Adrenal gland (tissue), 19 donors: ENCODE measurements at places on chromosomes 1 and 21. TPM values are rescaled to one million over a fixed set of nuclear protein-coding genes. Genes with fewer than 3 reads are reported as not detected.
A peak's percentile ranks its signal among the peaks of the same experiment; 100 is the strongest.

The CACHD1 gene
- 16.2 TPM for total RNA-seq

The DPYD gene
- 10.0 TPM for total RNA-seq

The SLC1A7 gene
- total RNA-seq, result not detected

The FCGR1A gene
- total RNA-seq, result 21.6 TPM

The OR2T2 gene
- not detected for total RNA-seq

The AMIGO1 gene
- 27.7 TPM for total RNA-seq

The CYP4A11 gene
- not detected for total RNA-seq

The LCE1F gene
- total RNA-seq, result not detected

DNA sequence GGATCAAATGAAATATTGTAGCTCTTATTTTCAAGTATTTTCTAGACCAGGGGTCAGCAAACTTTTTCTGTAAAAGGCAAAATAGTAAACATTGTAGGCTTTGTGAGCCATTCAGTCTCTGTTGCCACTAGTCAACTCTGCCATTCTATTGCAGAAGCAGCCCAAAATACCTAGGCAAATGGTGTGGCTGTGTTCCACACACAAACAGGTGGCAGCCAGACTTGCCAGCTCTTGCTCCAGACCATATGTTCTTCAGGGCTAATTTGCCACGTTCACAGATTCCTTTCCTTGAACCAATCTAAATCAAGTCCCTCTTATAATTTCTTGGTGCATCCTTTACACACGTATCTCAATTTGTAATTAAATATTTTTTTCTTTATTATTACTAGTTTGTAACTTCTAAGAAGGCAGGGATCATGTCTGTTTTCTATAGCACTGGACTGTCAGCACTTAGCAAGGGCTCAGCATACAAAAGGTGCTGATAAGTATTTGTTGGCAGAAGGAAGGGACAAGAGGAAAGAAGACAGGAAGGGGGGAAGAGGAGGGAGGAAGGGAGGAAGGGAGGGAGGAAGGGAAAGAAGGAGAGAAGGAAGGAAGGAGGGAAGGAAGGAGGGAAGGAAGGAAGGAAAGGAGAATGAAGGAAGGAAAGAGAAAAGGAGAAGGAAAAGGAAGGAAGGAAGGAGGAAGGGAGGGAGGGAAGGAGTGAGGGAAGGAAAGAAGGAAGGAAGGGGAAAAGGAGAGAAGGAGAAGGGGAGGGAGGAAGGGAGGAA lies 106.5 kb upstream of the EDEM3 start:
- no peaks in the 10 kb centered on the region for H3K36me3 ChIP-seq
- DNase-seq, result no peak
- no peak overlapping the region for H3K4me3 ChIP-seq
- H3K4me1 ChIP-seq, result no peaks in the 10 kb centered on the region
- H3K27me3 ChIP-seq, result no peaks in the 10 kb centered on the region

GRCh38 chr1:10909697-10910680 lies 102.5 kb upstream of the TARDBP start:
- H3K36me3 ChIP-seq, result no peaks in the 10 kb centered on the region
- DNase-seq, result peak; percentile 44
- H3K27ac ChIP-seq, result no peak overlapping the region
- no peaks in the 10 kb centered on the region for H3K27me3 ChIP-seq

DNA sequence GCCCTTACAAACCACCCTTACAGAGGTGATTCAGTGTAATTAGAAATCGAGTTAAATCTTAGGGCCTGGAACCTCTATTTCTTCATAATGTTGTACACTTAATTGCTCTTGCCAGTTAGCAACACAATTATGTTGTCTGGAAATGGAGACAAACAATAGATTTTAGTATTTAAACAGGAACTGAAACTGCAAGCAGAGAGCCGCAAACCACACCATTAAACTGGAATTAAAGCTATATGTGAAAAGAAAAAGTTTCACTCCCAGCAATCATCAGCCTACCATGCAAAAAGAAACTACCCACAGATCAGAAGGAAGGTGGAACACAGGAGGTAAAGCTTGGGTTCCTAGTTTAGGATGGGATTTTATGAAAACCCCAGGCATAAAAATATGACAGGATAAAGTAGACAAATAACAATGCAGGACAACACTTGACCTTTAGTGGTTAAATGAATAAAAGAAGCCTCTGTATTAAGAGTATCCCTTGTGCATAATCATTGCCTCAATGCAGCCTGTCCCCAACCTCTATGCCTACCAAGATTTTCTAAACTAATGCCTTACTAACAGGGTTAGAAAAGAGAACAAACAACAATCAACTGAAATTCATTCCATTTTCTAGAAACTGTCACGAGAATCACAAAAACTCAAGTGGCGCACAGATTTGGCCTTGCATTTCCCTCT lies 304.3 kb upstream of the ESRRG start:
- H3K4me3 ChIP-seq, result no peak overlapping the region
- H3K36me3 ChIP-seq, result no peaks in the 10 kb centered on the region
- no peak for DNase-seq
- no peaks in the 10 kb centered on the region for H3K4me1 ChIP-seq

DNA sequence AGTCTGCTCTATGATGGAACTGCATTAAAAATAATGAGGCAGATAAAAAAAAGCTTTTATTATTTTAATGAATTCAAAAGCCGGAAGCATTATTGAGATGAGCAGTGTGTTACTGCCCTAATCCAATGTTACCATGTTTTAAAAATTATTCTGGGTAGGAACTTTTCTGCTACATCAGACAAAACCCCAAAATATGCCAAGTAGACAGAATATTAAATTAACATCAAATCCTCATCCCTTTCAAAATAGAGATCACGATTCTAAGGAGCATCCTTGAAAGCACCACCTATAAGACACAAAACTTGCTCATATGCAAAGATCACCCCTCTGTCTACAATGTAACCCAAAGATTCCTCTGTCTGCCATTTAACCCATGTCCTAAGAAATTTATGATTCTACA lies 357.5 kb downstream of the SMYD3 start:
- no peak for DNase-seq
- H3K36me3 ChIP-seq, result no peaks in the 10 kb centered on the region
- H3K27me3 ChIP-seq, result no peaks in the 10 kb centered on the region
- H3K27ac ChIP-seq, result no peak overlapping the region
- H3K4me1 ChIP-seq, result peaks cover 14% of the 10 kb centered on the region

GRCh38 chr1:165369255-165369848 lies 12.8 kb upstream of the LMX1A start:
- no peaks in the 10 kb centered on the region for H3K4me1 ChIP-seq
- H3K27ac ChIP-seq, result no peak overlapping the region
- H3K4me3 ChIP-seq, result no peak overlapping the region
- peak; percentile 60 for DNase-seq
- peaks cover 27% of the 10 kb centered on the region for H3K27me3 ChIP-seq
- no peaks in the 10 kb centered on the region for H3K36me3 ChIP-seq

DNA sequence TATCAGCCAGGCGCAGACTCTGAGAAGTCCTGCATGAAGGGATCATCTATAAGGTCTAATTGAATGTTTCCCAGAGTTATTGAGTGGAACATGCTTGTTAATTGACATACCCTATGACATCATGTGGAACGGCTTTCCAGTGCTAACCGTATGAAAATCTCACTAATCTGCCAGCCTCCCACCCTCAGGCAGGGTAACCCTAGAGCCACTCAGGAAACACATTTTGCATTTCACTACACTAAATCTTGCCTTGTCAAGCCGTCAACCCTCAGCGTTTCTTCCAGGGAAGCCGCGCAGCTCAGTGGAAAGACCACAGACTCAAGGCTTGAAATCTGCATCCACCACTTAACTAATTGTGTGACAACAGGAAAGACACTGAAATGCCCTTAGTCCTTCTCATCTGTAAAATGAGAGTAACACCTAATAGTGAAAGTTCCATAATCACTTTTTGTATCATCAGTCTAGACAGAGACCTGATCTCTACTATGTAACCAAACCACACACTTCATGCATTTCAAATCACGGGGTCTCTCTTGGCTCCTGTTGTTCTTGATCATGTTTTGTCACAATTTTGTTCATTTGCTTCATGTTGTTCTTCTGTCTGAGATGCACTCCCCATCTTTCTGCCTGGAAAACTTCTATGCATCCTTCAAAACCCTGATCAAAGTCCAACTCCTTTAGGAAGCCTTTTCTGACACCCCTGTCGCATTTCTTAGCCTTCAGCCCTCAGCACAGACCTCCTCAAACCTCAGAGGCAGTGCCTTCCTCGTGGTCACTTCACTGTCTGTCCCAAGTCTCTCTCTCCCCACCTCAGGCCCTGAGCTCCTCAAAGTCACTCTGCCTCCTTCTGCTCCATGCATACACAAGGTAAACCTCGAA lies 246.5 kb downstream of the TOMM20 start:
- peaks cover 27% of the 10 kb centered on the region for H3K4me1 ChIP-seq
- H3K4me3 ChIP-seq, result no peak overlapping the region
- no peak overlapping the region for H3K27ac ChIP-seq
- no peaks in the 10 kb centered on the region for H3K27me3 ChIP-seq
- no peaks in the 10 kb centered on the region for H3K36me3 ChIP-seq
- DNase-seq, result no peak

DNA sequence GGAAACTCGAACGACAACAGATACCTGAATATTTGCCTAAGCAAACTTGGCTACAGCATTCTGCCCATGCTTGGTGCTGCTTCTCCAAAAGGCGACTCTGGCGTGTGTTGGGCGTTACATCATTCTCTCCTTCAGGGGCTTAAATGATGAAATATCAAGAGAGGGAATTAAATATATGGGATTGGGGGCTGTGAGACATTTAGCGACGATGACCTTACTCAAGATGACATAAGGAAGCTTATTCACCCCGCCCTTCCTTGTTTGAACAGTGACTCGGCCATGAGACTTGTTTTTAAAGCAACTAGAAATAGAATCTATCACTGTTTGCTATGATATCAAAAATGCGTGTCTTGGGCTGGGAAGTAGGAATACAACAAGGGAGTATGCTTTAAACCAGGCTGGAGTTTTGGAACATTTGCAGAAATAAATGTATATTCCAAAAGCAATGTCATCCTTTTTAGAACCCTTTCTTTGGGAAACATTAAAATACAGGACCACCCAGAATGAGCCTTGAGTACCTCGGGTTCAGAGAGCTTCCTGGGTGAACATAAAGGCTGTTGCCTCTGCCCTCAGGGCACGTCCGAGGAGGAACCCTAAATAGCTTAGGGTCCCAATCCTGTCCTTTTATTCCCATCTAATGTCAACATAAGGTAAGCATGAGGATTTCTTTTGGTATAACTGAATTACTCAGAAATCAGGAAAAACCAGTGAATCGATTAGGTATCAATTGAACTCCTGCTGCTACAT lies 123.3 kb upstream of the SLC45A1 start:
- no peak overlapping the region for H3K27ac ChIP-seq
- H3K4me3 ChIP-seq, result no peak overlapping the region
- DNase-seq, result no peak
- no peaks in the 10 kb centered on the region for H3K27me3 ChIP-seq
- H3K4me1 ChIP-seq, result no peaks in the 10 kb centered on the region
